ENCODE measurements at places on chromosomes 12 and 14.

GRCh38 chr14:60250257-60251035, 1.4 kb downstream of the PPM1A start:
- no peak for DNase-seq

GRCh38 chr12:52498946-52499345, 5.9 kb upstream of the KRT6A start:
- no peak for DNase-seq

- no peak for DNase-seq
These were observed 579 bp upstream of the RNASE1 start for GRCh38 chr14:20803223-20803622.

- no peak for DNase-seq
These were observed 204.8 kb downstream of the DPF3 start for GRCh38 chr14:72688990-72689671.

DNA sequence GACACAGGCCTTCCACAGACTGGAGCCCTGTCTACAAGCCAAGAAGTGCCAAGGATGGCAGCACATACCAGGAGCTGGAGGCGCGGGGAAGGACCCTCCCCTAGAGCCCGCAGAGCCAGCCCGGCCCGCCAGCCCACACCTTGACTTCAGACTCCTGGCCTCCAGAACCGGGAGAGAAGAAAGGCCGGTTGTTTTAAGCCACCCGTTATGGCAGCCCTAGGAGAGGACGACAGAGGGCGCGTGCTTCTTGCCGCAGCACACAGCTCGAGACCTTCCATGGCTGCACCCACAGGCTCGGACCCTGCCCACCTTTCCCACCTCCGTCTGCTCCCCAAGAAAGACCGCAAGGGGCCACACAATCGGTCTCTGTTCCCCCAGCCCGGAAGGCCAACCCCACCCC, 53.7 kb downstream of the RNF34 start:
- DNase-seq: no peak

DNA sequence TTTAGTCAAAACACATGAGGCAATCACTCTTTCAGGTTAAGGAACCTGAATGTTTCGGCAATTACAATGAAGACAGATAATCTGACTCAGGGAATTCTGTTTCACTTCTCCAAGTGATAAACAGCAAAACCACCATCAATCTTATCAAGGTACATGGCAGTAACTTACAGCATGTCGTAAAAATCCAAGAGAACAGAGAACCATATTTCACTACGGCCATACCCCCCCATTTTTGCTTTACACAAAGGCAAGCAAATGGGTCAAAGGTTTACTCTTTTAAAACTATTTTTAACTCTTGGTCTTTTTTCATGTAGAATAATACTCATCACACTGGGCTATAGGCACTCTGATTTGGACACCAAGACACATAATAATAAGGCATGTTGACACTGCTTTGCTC, 102.4 kb downstream of the PPM1H start:
- DNase-seq: no peak

GRCh38 chr14:65620195-65620594, 207.7 kb downstream of the FUT8 start:
- DNase-seq: no peak

DNA sequence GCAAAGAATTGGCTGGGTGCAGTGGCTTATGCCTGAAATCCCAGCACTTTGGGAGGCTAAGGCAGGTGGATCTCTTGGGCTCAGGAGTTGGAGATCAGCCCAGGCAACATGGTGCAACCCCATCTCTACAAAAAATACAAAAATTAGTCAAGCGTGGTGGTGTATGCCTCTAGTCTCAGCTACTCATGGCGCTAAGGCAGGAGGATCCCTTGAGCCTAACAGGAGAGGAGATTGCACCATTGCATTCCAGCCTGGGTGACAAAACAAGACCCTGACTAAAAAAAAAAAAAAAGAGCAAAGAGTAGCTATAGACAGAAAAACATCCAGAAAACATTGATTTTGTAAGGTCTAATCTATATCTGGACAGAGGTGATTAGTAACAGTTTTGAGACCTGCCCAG, 25.0 kb downstream of the KIF21A start:
- DNase-seq: no peak

GRCh38 chr12:94704452-94705306, 54.3 kb upstream of the TMCC3 start:
- no peak for DNase-seq

DNA sequence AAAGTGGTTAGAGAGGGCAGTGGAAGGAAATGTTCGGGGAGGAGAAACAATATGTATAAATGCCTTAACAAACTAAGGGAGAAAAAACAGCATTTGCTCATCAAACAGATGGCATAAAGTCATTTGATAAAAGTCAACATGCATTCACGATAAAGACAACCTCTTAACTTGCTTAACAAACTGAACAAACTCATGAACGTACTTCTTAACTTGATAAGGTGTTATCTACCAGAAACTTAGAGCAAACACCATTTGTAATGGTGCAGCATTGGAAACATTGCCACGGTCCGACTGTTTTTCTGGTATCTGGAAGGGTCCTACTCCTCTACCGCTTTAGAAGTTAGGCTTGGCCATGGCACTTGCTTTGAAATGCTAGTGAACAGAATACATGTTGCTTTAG, 4.2 kb upstream of the RPS6KL1 start:
- no peak for DNase-seq

GRCh38 chr12:69240631-69240995, 1.2 kb downstream of the CPSF6 start:
- no peak for DNase-seq

- no peak for DNase-seq
These were observed 191.7 kb downstream of the RASSF9 start for GRCh38 chr12:85644508-85644907.
